Kasumi-1 (cell line): ENCODE measurements at places on chromosomes 5 and 9.

GRCh38 chr9:138103849-138104206 is 226.2 kb downstream of the CACNA1B start:
- no peak for DNase-seq

DNA sequence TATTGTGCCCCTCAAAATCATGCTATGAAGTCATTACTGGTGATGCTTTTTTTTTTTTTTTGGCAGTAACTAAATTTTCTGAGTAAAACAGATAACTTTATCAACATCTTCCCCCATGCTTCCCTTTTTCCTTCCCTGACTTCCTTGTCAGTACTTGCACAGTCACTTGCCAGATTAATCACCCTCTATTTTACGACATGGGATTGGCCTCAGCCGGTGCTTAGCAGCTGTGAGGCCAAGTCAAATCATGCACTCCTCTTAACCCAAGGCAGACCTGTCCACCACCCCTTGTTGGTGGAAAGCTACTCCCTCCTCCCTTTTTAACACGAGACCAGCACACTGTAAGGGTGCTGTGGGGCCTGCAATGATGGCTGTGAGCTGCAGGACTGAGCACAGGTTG is 118.0 kb upstream of the OTULINL start:
- peak; percentile 30 for DNase-seq

- peak; percentile 29 for DNase-seq
Measured at GRCh38 chr9:129609486-129610212, 11.3 kb downstream of the C9orf50 start.

DNA sequence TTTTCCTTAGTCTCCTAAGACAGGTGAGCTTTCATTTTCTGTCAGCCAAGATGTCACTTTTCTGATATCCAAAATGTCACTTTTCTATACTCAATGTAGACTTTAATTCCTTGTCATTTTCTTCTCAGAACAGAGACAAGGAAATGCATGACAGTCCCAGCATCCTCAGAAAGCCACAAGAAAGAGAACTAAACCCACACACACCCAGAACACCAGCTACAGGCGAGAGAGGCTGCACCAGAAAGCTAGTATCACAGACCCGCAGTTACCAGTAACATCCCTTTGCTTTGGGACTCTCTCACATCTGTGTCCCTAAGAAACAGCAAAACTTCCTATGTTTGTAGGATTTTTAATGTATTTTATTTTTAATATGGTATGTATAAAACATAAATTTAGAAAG is 17.1 kb downstream of the TRMO start:
- DNase-seq, result peak; percentile 22

GRCh38 chr9:138038244-138038671 is 160.7 kb downstream of the CACNA1B start:
- DNase-seq, result no peak
